8988T (cell line): ENCODE measurements at places on chromosomes 4 and X.

DNA sequence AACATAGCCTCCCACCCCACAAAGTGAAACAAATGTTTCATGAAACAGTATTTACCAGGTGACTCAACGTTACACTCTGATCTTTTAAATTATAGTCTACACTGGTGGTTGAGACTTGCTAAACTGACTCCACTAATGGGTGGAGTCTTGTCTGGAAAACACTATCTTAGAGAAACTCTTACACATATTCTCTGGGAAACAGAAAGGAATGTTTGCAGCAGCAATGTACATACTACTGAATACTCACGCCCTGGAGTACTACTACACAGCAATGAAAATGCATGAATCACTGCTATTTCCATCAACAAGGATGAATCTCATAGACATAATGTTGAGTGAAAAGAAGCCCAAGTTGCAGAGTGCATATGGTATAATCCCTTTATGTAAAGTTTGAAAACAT lies 208.5 kb upstream of the IGFBP7 start:
- no peak for DNase-seq

DNA sequence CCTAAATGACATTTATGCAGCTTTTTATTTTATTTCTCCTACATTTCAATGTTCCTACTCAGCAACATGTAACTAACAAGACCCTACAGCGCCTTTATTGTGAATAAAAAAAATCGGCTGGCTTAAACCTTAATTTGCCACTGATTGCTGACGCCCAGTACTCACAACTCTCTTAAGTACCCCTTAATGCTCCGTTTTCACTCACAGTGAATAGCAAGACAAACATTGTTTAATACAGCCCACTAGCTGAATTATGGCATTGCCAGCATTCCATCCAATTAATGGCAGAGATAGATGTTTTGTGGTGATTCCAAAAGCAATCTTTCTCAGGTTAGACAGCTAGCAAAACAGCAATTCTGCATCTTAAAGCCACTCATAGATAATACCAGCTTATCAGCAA lies 61.1 kb downstream of the PPARGC1A start:
- no peak for DNase-seq

GRCh38 chr4:95949136-95949765 lies 109.4 kb downstream of the PDHA2 start:
- DNase-seq = no peak

GRCh38 chr4:20313237-20314030 lies 61.7 kb downstream of the SLIT2 start:
- no peak for DNase-seq

DNA sequence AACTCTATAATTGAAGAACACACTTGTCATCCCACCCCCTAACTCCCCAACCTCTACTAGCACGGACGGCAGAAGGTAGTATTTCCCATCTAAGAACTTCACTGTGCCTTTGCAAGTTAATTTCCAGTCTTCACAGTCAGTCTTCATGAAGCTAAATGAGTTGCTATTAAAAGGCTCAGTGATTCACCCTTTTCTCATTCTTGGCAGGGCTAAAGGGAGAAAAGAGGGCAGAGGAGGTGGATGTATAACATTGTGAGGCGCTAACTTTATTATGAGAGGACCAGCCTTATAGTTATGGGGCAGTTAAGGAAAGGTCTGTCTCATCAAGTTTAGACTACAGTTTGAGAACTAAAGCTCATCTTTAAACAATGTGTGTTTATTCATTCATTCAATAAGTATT lies 161.0 kb upstream of the S100G start:
- DNase-seq = no peak

DNA sequence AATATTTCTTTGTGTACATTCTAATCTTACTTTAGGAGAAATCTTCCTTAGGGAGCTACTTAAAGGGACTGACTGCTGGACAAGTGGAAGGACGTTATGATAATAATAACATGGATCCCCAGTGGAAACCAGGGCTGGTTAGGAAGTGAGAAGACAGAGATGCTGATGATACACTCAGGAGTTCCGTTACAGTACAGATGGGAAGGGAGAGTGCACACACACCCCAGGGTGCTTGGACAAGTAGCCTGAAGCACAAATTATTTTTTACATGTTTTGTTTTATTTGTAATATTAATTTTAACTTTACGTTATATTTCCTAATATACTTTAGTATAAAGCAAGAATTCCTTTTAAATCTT lies 84.1 kb downstream of the BMPR1B start:
- no peak for DNase-seq

- DNase-seq = no peak
Observed at GRCh38 chrX:153560000-153560399, 38.9 kb downstream of the CCNQ start.

DNA sequence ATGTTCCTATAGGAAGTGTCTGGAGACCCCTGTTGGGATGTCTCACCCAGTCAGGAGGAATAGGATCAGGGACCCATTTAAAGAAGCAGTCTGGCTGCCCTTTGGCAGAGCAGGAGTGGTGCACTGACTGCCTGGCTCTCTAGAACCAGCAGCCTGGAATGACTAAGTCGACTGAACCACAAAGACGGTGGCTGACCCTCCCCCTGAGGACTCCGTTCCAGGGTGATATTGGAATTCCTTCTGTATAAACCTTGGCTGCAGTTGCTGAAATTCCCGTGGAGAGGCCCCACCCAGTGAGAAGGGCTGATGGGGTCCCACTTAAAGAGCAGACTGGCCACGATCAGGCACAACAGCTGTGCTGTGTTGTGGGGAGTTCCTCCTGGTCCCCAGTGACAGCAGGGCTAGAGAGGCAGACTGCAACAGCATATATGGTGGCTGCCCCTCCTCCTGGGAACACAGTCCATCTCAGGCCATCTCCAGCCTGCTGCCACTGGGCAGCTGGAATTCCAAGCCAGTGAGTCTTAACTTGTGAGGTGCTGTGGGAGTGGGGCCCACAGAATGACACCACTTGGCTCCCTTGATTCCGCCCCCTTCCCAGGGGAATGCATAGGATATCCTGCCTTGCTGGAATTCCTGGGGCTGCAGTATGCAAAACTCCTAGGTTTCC lies 41.8 kb upstream of the RLIM start:
- DNase-seq = no peak

- DNase-seq = no peak
Observed at GRCh38 chrX:119809185-119809666, 17.8 kb upstream of the RPL39 start.

DNA sequence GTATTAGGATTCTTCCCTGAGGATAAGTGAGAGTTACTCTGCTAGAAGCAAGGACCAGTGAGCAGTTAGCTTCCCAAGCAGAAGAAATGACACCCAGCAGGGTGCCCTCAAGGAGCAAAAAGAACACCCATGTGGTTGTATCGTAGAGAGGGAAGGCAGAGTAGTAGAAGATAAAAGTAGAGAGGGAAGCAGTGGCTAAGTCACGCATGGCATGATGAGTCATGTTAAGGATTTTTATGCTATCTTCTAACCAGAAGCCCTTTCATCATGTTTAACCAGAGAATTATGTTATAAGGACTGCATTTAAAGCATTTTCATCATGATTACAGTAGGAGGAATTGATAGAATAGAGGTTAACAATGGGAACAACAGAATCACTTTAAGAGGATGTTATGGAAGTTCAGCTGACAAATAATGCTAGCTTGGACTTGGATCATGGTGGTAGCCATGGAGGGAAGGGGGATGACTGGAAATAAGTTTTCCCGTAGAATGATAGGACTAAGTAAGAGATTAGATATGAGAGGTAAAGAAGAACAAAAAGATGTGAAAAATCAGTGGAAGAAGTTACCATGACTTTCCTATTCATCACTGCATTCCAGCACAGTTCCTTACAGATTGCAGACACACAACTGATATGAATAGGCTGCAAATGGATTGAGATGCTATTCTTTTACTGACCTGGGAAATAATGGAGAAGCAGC lies 383.5 kb upstream of the INTU start:
- no peak for DNase-seq

DNA sequence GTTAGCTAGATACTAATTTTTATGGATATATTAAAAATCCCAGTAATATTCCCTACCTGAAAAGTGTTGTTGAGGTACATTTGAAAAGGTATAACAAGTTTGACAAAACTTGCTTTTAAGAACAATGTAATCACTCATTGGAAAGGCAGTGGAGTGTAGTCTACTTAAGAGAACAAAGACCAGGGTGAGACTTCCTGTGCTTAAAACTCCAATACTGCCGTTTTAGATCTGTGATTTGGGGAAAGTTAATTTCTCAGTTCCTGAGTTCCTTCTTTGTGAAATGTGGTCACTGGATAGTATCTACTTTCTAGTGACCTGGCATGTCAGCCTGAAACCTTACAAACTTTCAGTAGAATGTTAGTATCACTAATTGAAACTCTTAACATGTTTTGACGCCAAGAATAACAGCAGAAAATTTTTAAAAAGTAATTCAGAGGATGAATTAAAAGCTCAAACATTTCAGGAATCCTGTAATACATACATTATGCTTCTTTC lies 56.8 kb downstream of the PCDH7 start:
- no peak for DNase-seq
